ENCODE measurements at places on chromosomes 11 and 22. TPM values are rescaled to one million over a fixed set of nuclear protein-coding genes. Genes with fewer than 3 reads are reported as not detected.

Gene SLC22A9
- total RNA-seq, result not detected

Gene POU2AF1
- not detected for total RNA-seq

Gene AIFM3
- 0.79 TPM for total RNA-seq

Gene MS4A6A
- total RNA-seq, result not detected

Gene RPL27A
- total RNA-seq, result 711 TPM

Gene OR52H1
- total RNA-seq, result not detected

Gene ROM1
- total RNA-seq, result 0.23 TPM

Gene RASGRP2
- 0.93 TPM for total RNA-seq

Gene SMTNL1
- not detected for total RNA-seq

Gene IFTAP
- total RNA-seq, result 31.0 TPM

Gene SDHD
- total RNA-seq, result 41.4 TPM

Gene P2RX6
- 4.5 TPM for total RNA-seq

Gene ARHGEF17
- total RNA-seq, result 55.7 TPM

Gene APOBEC3B
- 14.5 TPM for total RNA-seq

Gene CHRM1
- total RNA-seq, result not detected

Gene SHANK2
- total RNA-seq, result 7.6 TPM

Gene FBLN1
- 152 TPM for total RNA-seq

Gene RCN1
- 167 TPM for total RNA-seq

Gene PATE4
- not detected for total RNA-seq

Gene DEPDC7
- total RNA-seq, result 3.9 TPM

Gene SCUBE2
- 7.5 TPM for total RNA-seq

Gene NRIP3
- total RNA-seq, result 1.7 TPM

Gene TSSK2
- not detected for total RNA-seq

Gene LDLRAD3
- total RNA-seq, result 33.8 TPM

All from neural crest cell (in vitro differentiated cells).